Inflammatory macrophage treated with lipopolysaccharide for 4 hours (primary cell): ENCODE measurements at places on chromosomes 5 and 9.
A peak's percentile ranks its signal among the peaks of the same experiment; 100 is the strongest.

GRCh38 chr9:15155826-15156225 is 151.2 kb downstream of the TTC39B start:
- DNase-seq: no peak

GRCh38 chr9:27528076-27528885 is 1.3 kb downstream of the MOB3B start:
- DNase-seq: peak; percentile 86

DNA sequence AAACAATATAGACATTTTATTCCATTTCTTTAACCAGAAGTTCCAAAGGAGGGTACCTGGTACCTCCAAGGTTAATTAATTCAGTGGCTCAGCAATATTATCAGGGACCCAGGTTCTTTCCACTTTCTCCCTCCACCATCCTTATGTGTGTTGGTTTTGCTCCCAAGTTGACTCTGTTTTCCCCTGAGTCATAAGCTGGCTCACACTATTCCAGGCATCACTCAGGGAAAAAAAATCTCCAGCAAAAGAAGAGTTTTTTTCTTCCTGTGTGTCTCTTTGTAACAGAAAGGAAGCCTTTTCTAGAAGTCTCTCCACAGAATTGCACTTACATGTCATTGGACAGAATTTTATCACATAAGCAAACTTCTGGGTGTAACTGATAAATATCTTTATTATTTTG is 31.2 kb upstream of the GALNT10 start:
- DNase-seq: no peak

DNA sequence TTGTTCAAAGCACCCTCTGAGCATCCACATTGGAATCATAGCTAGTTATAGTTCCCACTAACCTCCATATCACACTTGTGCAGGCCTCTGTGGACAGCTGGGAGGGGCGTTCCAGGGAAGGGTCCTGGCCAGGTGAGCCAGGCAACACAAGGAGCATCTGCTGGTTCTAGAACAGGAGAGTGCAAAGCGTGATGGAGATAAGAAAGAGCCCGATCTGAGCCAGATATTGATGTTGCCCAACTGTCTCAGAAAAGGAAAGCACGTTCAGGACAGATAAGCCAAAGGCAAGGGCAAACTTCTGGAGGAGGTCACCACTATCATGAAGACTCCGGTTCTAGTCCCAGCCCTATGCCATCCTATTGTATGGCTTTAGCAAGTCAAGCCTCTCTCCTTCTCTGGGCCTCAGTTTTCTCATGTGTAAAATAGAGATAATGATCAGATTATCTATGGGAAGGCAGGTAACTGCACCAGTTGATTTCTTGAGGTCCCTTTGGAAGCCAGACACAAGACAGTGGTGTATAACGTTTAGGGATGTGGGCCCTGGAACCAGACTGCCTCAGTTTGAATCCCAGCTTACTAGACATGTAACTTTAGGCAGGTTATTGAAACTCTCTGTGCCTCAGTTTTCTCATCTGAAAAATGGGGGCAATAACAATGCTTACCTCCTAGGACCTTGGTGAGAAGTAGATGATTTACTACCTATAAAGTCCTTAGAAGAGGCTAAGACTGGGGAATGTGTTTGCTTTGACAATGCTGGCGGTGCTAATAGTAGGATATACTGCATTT is 19.8 kb downstream of the GABBR2 start:
- DNase-seq: no peak

DNA sequence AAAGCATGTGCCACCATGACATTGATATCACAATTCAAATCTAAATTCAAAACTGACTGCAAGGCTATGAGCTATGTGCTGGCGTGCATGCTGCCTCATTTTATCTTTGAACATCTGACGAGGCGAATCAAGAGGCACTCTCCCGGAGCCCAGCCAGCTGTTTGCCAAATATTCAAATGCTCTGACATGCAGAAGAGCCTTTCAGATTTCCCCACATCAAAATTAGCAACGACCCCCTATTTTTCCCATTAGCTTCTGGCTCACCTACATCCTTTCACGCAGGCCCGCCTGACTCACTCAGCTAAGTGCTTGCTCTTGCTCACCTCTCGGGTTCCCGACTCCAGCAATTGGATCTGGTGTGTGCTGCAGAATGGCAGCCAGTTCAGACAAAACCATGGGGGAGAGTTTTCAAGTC is 159.0 kb downstream of the NR2F1-AS1 start:
- no peak for DNase-seq

DNA sequence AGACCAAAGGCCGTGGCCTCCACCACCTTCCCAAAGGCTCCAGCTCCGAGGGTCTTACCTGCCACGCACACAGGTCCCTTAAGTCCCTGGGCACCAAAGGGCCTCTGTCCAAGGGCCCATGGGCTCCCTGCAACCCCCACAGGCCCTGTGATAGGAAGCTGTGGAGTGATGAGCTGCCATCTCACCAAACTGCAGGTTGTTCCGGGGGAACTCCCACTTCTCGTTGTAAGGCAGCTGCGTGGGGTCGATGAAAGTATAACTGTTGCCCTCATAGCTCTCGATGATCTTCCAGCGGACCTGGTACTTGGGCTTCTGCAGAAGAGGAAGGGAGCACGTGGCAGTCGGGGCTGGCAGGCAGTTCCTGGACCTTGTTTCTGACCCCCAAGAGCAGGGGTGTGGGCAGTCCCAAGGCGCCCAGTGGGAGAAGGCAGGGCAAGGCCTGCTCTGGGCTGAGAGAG is 24.8 kb downstream of the CSF1R start:
- no peak for DNase-seq

DNA sequence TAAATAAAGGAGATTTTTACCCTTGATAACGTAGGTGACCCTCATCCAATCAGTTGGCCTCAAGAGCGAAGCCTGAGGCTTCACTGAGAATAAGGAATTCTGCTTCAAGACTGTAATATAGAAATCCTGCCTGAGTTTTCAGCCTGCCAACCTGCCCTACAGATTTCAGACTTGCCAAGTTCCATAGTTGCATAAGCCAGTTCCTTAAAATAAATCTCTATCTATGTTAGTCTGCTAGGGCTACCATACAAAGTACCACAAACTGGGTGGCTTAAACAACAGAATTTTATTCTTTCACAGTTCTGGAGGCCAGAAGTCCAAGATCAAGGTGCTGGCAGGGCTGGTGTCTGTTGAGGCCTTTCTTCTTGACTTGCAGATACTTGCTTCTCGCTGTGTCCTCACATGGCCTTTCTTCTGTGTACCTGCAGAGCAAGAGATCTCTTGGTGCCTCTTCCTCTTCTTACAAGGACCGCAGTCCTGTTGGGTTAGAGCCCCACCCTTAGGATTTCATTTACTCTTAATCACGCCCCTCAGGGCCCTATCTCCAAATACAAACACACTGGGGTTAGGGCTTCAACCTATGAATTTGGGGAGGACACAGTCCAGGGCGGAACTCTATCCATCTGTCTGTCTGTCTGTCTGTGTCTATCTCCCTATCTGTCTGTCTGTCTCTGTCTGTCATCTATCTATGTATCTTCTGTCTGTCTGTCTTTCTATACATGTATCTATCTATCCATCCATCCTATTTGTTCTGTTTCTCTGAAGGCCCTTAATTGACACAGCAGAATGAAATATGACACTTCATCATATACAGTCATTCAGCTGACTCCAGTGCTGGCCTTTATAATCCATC is 17.0 kb upstream of the CMBL start:
- DNase-seq: no peak

GRCh38 chr5:59887274-59887673 is 6.3 kb downstream of the PDE4D start:
- DNase-seq: no peak

DNA sequence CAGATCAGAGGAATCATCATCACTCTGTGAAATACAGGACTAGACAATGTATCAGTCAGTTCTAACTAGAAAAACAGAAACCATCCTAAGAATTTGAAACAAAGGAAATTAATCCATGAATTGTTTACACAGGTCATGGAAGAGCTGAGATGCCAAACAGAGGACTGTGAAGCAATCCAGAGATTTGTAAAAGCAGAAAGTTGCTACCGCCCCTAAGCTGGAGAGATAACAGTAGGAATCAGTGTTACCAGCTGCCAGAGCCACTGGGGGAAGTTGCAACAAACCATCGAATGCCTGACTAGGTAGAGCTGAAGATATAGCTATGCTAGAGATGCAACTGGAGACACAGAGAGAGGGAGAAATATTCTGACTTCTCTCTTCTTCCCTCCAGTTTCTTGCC is 10.4 kb upstream of the MIER3 start:
- no peak for DNase-seq

DNA sequence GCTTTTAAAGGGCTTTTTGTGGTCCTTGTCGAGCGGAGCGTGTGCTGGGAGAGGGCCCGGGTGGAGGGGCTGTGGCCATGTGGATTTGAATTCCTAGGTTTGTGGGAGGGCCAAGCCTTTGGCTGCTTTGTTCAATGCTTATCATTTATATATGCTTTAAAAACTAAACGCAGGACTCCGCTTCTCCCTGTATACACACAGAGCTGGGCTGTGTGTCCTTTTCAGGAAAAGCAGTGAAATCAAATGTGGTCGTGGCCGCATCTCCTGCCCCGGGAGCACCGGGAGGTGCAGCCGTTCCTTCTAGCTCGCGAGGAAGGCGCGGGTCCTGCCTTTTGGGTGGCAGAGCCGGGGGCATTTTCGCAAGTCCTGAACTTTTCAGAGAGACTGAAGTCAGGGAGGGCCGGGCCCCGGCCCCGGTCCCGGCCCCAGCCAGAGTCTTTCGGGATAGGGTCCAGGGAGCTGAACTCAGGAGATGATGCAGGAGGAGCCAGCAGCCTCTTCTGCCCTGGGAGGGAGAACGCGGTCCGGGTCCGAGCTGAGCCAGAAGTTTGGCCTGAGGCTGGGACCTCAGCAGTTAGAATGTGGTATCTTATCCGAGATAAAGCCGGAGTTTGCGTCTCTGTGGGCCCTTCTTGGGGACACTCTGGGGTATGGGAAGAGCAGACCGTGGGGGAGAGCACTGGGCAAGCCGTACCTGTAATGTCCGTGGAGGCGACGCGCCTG is 158.8 kb downstream of the C9orf152 start:
- DNase-seq: no peak

- DNase-seq: no peak
Measured at GRCh38 chr5:1118231-1118698, 6.4 kb upstream of the SLC12A7 start.

- no peak for DNase-seq
Measured at GRCh38 chr5:34460496-34460895, 195.6 kb upstream of the RAI14 start.

- DNase-seq: no peak
Measured at GRCh38 chr9:138044485-138045383, 167.2 kb downstream of the CACNA1B start.

DNA sequence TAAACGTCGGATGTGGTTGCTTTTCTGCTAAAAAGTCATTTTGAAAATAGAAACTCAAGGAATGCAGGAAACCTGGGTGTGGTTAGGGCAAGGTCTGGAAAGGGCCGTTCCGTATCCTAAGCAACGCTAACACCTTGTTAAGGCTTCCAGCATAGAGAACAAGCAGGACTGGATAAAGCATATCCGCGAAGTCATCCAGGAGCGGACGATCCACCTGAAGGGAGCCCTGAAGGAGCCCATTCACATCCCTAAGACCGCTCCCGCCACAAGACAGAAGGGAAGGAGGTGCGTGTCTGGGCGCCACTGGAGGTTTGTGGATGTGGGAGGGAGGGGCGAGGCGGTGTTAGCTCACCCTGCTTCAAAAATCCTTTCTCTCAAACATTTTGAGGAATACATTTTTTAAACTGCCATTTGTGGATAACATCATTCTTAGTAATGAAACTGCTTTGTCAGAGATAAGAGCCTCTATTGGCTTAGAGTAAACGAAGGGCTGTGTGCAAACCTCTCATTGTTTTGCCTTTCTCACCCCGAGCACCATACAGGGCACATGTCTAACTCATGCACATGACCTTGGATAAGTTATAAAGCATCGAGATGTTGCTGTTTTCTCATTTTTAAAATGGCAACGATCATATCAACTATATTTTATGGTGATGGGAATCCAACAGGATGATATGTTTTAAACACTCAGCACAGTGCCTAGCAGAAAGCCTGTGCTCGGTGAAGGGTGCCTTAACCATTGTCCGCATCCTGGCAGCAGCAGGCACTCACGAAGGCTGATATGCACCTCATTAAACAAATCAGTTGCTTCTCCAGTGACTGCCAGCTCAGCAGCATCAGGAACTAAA is 175.7 kb upstream of the OTULINL start:
- DNase-seq: no peak

GRCh38 chr5:399296-400281 is 43.4 kb upstream of the EXOC3 start:
- DNase-seq: peak; percentile 77

DNA sequence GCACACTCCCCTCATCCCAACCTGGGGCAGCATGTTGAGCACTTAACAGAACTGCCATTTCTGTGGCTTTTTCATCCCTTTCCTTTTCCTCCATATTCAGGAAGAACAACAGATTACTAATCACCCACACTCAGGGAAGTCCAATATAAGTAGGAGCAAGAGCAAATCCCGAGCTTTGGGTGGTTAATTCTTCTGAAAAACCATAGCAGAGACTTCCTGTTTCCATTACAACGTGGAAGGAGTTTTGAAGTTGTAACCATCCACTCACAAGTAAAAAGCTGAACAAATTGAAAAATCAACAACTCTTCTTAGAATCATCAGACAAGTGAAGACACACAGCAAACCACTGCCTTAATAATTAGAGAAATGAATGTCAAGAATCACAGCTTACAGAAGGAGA is 8.2 kb downstream of the CTSL start:
- DNase-seq: no peak

GRCh38 chr9:110452227-110452801 is 114.7 kb upstream of the TXNDC8 start:
- peak; percentile 6 for DNase-seq

- DNase-seq: no peak
Measured at GRCh38 chr9:109040571-109040970, 27.3 kb upstream of the CTNNAL1 start.

- peak; percentile 76 for DNase-seq
Measured at GRCh38 chr5:96601715-96602244, 60.4 kb upstream of the CAST start.

DNA sequence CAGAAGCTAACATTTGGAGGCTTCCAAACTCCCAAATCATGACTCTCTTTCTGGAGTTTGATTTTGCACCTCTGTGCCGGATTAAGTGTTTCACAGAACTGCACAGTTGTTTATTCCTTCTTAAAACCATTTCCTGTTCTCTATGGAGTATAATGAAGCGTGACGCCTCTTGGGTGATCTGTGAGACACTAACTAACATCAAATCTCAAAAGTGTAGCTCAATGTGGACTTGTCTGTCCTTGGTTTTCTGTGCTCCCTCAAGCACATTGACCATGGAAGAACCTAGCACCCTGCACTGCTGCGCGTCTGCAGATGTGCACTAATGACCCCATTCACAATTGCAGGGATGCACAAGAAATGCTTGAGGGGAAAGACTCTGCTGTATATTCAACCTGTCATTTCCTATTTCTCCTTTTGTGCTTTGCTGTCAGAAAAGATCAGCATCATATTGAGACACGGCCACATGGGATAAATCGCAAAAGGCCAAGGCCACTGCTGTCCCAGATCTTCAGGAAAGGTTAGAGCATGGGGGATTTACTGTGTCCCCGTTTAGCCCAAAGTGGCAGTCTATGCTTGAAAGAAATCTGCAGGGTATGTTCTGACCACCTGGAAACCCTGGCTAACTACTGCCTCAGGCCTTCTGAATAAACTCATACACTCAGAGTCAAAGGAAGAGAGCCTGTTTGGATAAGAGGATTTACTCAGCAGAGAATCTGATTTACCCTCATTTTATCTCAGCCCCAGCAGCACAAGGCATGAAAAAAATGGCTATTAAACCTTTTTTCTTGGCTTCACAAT is 109.6 kb downstream of the BAAT start:
- no peak for DNase-seq

- DNase-seq: no peak
Measured at GRCh38 chr5:158142156-158142555, 283.2 kb upstream of the CLINT1 start.

- DNase-seq: no peak
Measured at GRCh38 chr9:100063185-100063584, 35.6 kb downstream of the ERP44 start.
